ENCODE measurements at places on chromosomes 6 and 20.

GRCh38 chr6:134609716-134610261 is 291.9 kb upstream of the SGK1 start:
- no peak for DNase-seq

DNA sequence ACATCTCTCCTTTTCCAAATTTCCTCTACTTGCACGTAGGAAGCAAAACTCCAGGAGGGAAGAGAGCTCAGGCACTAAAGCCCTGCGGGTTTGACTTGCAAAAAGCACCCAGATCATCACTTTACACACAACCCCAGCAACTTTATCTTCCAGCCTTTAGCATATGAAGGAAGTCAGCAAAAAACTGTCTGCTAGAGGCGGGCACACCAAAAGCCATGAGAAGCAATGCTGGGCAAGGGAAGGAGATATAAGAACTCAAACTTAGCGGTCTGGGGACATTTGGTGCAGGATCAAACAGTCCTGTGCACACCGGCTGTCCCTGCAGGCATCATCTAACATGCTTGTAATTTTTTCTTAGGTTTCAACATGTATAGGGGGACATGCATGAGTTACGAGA is 113.3 kb downstream of the JPH2 start:
- no peak for DNase-seq

DNA sequence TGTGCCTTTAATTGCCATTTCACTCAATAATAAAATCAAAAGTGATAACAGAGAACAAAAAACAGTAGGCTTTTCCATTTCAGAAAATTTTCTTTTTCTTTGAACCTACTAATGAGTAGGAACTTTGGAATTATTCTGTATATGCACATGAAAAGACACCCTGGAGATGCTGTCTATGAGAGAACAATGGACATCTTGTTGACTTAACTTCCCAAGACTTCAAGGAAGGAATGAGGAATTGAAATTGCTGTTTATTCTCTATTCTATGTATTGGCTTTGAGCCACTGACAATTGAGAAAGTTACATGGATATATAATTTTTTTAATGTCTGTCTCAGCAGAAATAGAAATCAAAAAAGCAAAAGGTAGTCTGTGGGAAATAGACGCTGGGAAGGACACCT is 98.6 kb upstream of the PCSK2 start:
- DNase-seq = no peak

DNA sequence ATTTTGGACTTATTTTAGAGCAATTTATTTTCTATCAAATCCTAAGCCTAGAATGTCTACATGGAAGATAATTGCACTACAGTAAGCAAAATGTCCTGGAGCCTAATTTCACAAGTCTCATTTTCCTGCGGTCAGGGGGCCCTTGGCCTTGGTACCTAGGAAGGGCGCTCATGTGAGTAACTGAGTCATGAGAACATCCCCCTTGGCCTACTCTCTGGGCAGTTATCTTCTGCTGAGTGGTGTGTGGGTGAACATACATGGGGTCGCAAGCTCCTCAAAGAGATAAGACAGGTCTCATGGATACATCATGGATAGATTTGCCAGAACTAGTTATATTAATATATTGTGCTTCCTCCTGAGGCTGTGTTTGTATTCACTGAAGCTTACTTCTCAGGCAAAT is 211.2 kb upstream of the MARCKS start:
- DNase-seq = no peak

- DNase-seq = no peak
Observed at GRCh38 chr6:134207421-134207820, 110.5 kb downstream of the SGK1 start.

DNA sequence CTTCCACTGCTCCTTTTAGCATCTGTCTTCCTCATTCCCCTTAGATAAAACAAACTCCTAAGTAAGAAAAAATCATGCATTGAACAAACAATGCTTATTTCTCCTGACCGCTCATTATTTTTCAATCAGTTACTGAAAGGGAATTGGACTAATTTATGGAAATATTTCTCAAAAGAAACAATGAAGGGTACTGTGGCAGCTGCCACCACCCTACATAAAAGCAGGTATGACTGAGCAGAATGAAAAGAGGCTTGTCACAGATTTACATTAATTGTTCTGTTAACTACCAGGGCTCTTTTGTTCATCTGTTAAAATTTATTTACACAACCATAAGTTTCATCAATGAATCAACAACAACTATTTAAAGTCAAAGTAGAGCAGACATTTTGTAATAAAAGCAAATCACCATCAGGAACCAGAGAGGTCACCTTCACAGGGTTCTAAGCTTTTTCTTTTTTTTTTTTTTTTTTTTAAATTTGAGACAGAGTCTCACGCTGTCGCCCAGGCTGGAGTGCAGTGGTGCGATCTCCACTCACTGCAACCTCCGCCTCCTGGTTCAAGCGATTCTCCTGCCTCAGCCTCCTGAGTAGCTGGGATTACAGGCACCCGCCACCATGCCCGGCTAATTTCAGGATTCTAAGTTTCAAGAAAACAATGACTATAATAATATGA is 204.0 kb downstream of the PTPRK start:
- DNase-seq = no peak

GRCh38 chr6:12148317-12148801 is 136.2 kb downstream of the HIVEP1 start:
- DNase-seq = no peak

- no peak for DNase-seq
Observed at GRCh38 chr6:146087386-146087785, 58.5 kb downstream of the GRM1 start.

- no peak for DNase-seq
Observed at GRCh38 chr6:113642714-113643406, 214.3 kb upstream of the MARCKS start.

DNA sequence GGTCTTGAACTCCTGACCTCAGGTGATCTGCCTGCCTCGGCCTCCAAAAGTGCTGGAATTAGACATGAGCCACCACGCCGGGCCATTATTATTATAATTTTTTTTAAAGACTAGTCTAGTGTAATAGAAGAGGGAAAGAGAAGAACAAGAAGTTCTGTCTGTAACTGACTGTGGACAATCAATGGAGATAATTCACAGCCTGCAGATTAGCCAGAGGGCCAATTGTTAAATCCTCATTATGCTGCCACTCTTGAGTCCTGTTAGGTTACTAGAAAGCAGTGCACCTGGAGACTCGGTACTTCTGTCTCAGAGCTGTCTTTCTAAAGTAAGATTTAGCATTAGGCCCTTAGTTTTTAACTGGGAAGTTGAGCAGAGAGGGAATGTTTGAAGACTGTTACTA is 37.5 kb downstream of the CARMIL1 start:
- DNase-seq = no peak

- DNase-seq = no peak
Observed at GRCh38 chr6:34633785-34634184, 62.8 kb downstream of the ILRUN start.

DNA sequence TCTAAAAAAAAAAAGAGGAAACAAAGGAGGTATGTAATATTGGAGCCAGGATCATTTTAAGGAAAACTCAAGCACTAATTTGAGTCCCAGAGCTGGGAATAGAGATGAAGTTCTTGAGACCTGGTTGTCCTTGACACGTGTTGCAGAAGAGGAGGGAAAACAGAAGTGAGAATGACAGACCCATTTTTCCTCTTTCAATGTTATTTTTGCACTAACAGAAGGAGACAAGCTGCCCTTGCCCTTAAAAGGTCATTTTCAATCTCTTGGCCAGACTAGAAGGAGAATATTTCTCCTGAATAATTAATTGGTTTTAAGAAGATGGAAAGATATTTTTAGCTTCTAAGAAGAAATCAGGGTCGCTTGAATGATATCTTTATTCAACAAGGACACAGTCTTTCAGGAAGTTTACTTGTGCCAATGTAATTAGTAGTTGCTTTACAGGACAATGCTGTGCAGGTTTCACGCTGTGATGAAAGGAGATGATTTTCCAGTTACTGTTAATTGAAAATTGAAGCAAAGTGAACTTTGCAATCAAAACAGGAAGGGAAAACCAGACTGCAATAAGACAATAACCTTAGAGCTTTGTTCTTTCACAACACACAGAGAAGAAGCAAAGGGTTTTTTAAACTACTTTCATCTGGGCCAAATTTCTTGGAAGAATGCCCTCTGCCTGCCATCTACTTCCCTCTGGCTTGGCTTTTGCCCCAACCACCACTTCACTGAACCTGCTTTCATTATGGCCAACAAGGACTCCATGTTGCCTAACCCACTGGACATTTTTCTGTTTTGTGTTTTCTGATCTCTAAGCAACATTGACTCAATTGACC is 107.8 kb upstream of the SHLD1 start:
- no peak for DNase-seq

GRCh38 chr6:25987845-25988244 is 25.2 kb downstream of the TRIM38 start:
- no peak for DNase-seq

DNA sequence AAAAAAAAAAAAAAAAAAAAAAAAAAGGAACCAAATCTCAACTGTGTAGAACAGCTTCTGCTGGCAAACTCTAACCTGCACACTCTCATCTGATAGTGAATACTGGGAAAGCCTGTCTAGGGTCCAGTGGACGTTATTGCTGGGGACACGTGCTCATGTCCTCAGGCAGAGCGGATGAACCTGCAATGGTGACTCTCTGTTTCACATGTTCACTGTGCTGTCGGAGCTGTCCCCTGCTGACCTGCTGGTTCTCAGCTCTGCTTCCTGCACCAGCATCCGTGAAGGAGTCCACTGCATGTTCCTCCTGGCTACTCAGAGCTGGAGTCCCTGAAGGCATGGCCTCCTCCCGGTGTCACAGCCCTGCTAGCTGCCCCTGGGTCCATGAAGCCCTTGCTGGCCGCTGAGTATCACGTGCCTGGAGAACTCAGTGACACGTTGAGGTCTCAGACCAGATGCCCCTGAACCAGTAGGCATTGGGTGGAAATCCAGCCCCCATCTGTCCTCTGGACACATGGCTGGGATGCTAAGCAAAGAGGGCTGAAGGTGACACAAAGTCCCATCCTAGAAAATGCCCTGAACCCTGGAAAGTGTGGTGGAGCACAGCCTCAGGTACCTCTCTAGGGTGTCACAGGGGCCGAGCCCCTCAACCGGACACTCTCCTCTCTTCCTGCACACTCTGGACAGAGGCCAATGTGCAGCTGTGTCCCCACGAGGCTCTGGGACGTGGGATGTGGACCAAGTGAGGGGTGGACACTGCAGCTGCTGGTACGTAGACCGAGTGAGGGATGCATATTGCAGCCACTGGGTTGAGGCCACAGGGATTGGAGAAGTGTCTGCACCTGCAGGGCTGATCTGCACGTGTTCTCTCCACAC is 54.9 kb upstream of the FRMD1 start:
- DNase-seq = no peak

DNA sequence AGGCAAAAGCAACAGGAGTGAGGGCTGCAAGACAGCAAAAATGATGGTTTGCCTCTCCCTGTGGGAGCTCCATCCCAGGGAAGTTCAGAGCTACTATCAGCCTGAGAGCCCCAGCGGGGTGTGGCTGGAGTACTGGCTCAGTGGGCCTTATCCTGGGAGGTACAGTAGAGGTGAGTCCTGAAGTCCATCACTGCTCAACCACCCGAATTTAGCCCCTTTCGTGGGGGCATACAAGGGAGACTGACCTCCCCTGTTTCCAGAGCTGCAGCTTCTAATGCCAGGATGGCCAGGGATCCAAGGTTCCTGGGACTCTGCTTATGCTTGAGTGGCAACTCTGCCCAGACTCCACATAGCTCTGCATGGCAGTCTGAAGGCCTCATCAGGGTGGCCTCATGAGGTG is 617.8 kb downstream of the MMUT start:
- no peak for DNase-seq

- DNase-seq = no peak
Observed at GRCh38 chr6:149026530-149026942, 279.7 kb downstream of the UST start.

DNA sequence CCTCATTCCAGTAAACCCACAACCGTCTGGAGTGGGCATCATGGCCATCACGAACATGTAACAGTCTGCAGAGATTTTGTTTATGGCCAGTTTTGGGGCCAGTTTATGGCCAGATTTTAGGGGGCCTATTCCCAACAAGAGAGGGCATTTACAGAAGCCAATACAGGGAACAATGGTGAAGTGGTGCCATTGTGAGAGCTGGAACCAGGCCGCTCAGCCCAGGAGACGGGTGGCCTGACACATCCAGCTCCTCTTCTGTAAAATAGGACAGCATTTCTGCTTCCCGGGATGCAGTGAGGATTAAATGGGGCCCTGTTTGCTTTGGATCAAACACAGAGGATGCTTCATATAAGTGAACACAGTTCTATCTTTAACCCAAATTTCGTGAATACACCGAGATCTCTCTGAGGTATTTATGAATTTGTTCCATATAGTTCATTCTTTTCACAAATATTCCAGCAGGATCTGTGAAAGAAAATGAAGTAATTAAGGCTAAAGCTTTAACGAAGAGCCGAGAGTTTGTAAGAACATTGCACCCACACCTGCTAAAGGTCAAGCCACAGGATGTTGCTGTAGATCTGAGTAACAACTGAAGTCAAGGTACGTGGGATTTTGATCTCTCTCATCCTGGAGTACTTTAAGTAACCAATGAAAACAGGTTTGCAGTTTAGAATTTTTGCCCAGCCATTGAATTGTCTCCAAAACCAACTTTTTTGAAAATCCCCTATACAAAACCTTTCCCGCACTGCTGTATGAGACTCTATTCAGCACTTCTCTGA is 14.5 kb upstream of the SIRPG start:
- no peak for DNase-seq

GRCh38 chr6:144343701-144344428 is 58.7 kb downstream of the UTRN start:
- no peak for DNase-seq

DNA sequence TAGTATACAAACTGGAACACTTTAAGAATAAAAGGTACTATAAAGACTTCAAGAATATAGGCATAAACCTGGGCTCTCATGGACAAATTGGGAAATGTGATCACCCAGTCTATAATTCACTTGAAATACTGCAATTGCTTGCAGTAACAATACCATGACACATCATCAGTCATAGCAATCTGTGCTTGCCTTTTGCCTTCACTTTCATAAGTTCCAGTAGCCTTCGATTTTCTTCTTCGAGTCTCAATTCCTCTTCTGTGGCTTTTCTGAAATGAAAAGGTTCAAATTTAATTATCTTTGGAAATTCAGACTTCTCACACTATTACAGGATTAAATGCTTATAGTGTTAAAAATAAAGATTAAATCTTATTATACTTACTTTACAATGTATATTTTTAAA is 96.3 kb upstream of the ZBTB24 start:
- no peak for DNase-seq

DNA sequence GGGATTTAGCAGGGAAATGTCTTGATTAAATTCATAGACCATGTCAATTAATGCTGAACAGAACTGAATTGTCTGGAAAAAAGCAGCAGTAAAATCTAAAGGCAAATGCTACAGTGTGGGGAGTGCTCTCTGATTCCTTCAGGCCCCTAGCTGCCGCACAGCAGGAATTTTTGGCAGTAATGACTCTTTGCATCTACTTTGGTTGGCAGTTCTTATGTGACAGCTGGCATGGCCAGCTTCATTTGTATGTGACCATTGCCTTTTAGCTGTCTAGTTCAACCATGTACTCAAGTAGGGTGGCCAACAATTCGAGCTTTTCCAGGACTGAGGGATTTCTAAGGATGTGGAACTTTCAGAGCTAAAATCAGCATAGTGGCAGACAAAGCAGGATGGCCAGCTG is 499.1 kb upstream of the MAN1A1 start:
- no peak for DNase-seq

Measured in Panc1 (cell line).